ENCODE measurements at places on chromosomes 6 and 20. TPM values are rescaled to one million over a fixed set of nuclear protein-coding genes. Genes with fewer than 3 reads are reported as not detected.

DNA sequence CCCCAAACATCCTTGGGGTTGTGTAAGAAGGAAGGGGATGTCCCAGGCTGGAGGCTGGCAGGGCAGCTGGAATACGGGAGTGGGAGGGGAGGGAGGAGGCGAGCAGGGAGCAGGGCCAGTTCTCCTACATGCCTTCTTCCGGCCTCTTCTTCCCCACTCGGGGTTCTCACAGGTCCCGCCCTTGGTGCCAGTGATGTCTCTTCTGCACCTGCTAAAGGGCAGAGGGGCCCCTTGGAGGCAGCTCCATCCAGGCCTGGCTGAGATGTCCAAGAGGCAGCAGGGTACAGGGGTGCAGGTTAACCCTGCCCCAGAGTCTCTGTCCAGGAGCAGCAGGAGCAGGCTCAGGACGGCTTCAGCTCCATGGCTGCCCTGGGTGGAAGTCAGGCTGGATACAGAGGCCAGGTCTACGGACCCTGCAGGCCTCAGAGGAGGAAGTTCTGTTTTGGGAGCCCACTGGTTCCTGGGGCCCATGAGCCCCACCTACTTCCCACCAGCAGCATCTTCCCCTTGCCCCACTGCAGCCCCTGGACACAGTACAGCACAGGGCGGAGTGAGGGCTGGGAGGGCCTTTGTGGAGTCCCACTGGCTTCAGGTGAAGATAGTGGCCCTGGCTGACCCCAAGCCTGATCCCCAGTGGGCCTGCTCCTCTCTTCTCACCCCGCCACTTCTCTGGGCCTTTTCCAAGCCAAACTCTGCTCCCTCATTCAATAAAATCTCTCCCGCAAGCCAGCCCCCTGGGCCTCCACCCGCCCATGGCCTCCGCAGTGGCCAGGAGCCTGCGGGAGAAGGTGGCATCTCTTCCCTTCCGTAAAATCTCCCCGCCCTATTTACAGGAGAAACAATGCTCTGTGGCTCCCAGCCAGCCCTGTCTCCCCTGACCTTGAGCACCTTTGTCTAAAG lies 60.4 kb downstream of the YTHDF1 start:
- DNase-seq, result no peak
- no peak overlapping the region for H3K4me3 ChIP-seq
- H3K4me1 ChIP-seq, result no peaks in the 10 kb centered on the region
- H3K27me3 ChIP-seq, result peaks cover 2% of the 10 kb centered on the region
- H3K36me3 ChIP-seq, result no peaks in the 10 kb centered on the region

VARS1 gene
- 45.2 TPM for total RNA-seq

IPCEF1 gene
- total RNA-seq, result 53.2 TPM

DNA sequence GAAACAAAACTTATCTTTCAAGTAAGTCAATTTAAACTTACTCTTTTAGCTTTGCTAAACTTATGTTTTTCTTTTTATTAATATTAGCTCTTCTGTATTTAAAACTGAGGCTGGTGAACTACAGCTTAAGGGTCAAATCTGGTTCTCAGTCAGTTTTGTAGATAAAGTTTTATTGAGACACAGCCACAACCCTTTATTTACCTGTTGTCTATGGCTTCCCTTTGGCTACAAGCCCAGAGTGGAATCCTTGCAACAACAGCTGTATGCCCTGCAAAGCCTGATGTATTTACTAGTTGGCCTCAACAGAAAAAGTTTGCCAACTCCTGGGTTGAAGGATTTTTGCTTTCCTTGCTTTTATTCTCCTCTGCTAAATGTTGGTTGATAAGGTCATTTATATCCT lies 491.4 kb upstream of the RNF217 start:
- no peak overlapping the region for H3K27ac ChIP-seq
- no peaks in the 10 kb centered on the region for H3K36me3 ChIP-seq
- no peak for DNase-seq
- H3K4me3 ChIP-seq, result no peak overlapping the region
- no peaks in the 10 kb centered on the region for H3K27me3 ChIP-seq

GRCh38 chr6:90516074-90516660 lies 70.7 kb downstream of the MAP3K7 start:
- DNase-seq, result no peak
- H3K36me3 ChIP-seq, result peaks cover 67% of the 10 kb centered on the region

GRCh38 chr20:52941808-52942207 lies 30.4 kb upstream of the TSHZ2 start:
- H3K27ac ChIP-seq, result no peak overlapping the region
- H3K4me3 ChIP-seq, result no peak overlapping the region
- no peak for DNase-seq
- H3K4me1 ChIP-seq, result no peaks in the 10 kb centered on the region
- no peaks in the 10 kb centered on the region for H3K27me3 ChIP-seq
- no peaks in the 10 kb centered on the region for H3K36me3 ChIP-seq

GRCh38 chr20:44185574-44185973 lies 1.4 kb downstream of the JPH2 start:
- H3K27ac ChIP-seq, result no peak overlapping the region
- no peak overlapping the region for H3K4me3 ChIP-seq
- DNase-seq, result no peak
- peaks cover 10% of the 10 kb centered on the region for H3K4me1 ChIP-seq
- peaks cover 22% of the 10 kb centered on the region for H3K27me3 ChIP-seq
- no peaks in the 10 kb centered on the region for H3K36me3 ChIP-seq

DNA sequence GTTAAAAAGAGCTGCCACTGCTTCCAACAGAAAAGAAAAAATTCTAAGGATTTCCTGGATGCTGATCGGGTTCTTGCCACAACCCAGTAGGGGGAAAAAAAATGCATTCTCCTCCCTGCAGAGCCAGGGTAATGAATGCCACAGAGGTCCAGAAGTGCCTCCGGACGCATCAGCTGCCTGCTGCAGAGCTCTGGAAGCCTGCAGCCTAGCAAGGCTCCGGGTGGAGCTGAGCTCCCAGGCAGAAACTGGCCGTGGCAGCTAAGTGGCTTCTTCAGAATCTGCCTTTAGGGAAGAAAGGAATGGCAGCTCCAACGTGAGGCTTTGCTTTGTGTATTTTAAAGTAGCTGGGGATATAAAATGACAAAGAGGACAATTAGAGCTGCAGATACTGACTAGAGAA lies 155.0 kb downstream of the CFAP61 start:
- peak overlapping the region; percentile 75 for H3K27ac ChIP-seq
- no peak for DNase-seq
- no peaks in the 10 kb centered on the region for H3K36me3 ChIP-seq
- H3K27me3 ChIP-seq, result no peaks in the 10 kb centered on the region
- H3K4me3 ChIP-seq, result no peak overlapping the region

DNA sequence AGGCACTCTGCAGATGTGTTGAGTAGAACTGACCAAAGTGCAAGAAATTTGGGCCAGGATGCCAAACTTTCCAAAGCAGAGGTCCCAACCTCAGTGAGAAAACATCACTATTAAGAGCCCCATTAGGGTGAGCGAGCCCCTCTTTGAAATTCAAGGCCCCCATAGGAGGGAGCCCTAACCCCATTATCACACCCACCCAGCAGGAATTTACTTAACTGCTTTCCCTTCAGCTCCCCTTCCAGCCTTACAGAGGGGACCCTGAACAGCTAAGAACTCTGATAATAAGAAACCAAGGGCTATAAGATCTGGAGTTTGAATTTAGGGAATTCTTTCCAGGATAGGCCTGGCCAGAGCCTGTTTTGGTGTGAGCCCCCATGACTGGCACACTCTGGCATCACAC lies 130.6 kb downstream of the NFATC2 start:
- no peak overlapping the region for H3K4me3 ChIP-seq
- H3K27ac ChIP-seq, result peak overlapping the region; percentile 10
- DNase-seq, result peak; percentile 19
- peaks cover 87% of the 10 kb centered on the region for H3K4me1 ChIP-seq

TAAR1 gene
- total RNA-seq, result not detected

- no peaks in the 10 kb centered on the region for H3K36me3 ChIP-seq
- DNase-seq, result no peak
- H3K27me3 ChIP-seq, result no peaks in the 10 kb centered on the region
- H3K4me1 ChIP-seq, result no peaks in the 10 kb centered on the region
- no peak overlapping the region for H3K27ac ChIP-seq
Observed at GRCh38 chr20:42862446-42862845, 327.3 kb downstream of the PTPRT start.

GRCh38 chr20:34980543-34981233 lies 25.0 kb downstream of the MYH7B start:
- H3K27ac ChIP-seq, result no peak overlapping the region
- no peaks in the 10 kb centered on the region for H3K27me3 ChIP-seq
- no peak for DNase-seq
- H3K36me3 ChIP-seq, result no peaks in the 10 kb centered on the region
- no peak overlapping the region for H3K4me3 ChIP-seq

BPI gene
- 0.20 TPM for total RNA-seq

DNA sequence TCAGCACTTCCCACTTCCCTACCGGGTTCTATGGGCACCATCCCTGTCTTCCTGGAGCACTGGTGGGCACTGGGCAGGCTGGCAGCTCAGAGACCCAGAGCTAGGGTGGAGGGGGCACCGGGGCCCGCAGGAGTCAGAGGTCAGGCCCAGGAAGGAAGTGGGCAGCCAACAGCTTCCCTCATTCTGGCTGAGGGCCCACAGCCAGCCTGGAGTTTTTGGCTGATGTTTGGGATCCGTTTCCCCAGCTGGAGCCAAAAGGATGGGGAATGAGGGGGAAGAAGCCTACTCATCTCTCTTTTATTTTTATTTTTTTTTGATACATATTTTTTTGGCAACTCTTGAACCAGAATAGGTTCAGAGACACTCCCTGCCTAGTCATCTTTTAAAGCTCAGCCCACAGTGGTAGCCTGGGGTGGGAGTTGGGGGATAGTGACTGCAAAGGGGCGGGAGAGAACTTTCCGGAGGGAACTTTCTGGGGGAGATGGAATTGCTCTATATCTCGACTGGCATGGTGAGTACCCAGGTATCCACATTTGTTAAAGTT lies 54.2 kb upstream of the MLN start:
- DNase-seq, result no peak
- peaks cover 63% of the 10 kb centered on the region for H3K4me1 ChIP-seq
- H3K27ac ChIP-seq, result no peak overlapping the region
- H3K27me3 ChIP-seq, result peaks cover 93% of the 10 kb centered on the region
- no peaks in the 10 kb centered on the region for H3K36me3 ChIP-seq

- no peaks in the 10 kb centered on the region for H3K4me1 ChIP-seq
- no peaks in the 10 kb centered on the region for H3K27me3 ChIP-seq
- peaks cover 46% of the 10 kb centered on the region for H3K36me3 ChIP-seq
- H3K27ac ChIP-seq, result no peak overlapping the region
- H3K4me3 ChIP-seq, result no peak overlapping the region
- DNase-seq, result no peak
Observed at GRCh38 chr6:87543696-87544473, 45.9 kb downstream of the RARS2 start.

GRCh38 chr20:45752746-45753145 lies 30.6 kb downstream of the SPINT4 start:
- H3K4me1 ChIP-seq, result no peaks in the 10 kb centered on the region
- DNase-seq, result no peak
- no peak overlapping the region for H3K27ac ChIP-seq
- H3K4me3 ChIP-seq, result no peak overlapping the region
- peaks cover 3% of the 10 kb centered on the region for H3K27me3 ChIP-seq

CGAS gene
- total RNA-seq, result 15.5 TPM

GRCh38 chr20:9912858-9913434 lies 74.1 kb upstream of the PAK5 start:
- no peaks in the 10 kb centered on the region for H3K4me1 ChIP-seq
- H3K27ac ChIP-seq, result no peak overlapping the region
- no peaks in the 10 kb centered on the region for H3K27me3 ChIP-seq
- DNase-seq, result peak; percentile 43

ELOVL4 gene
- total RNA-seq, result not detected

All from natural killer cell (primary cell).